ENCODE measurements at places on chromosomes 6 and 20. TPM values are rescaled to one million over a fixed set of nuclear protein-coding genes. Genes with fewer than 3 reads are reported as not detected.

The SIGLEC1 gene
- total RNA-seq: not detected

- no peak for DNase-seq
- no peaks in the 10 kb centered on the region for H3K27me3 ChIP-seq
- peak overlapping the region; percentile 95 for H3K27ac ChIP-seq
Measured at GRCh38 chr6:166960609-166960978, 4.2 kb upstream of the RNASET2 start.

- H3K36me3 ChIP-seq: no peaks in the 10 kb centered on the region
- DNase-seq: no peak
- no peak overlapping the region for H3K27ac ChIP-seq
- H3K4me3 ChIP-seq: no peak overlapping the region
- no peaks in the 10 kb centered on the region for H3K27me3 ChIP-seq
Measured at GRCh38 chr6:113607821-113608545, 249.2 kb upstream of the MARCKS start.

The SMIM13 gene
- 9.5 TPM for total RNA-seq

GRCh38 chr6:111661541-111662061 lies 55.9 kb upstream of the TRAF3IP2 start:
- no peak overlapping the region for H3K4me3 ChIP-seq
- peaks cover 29% of the 10 kb centered on the region for H3K36me3 ChIP-seq
- no peaks in the 10 kb centered on the region for H3K4me1 ChIP-seq
- peak overlapping the region; percentile 66 for H3K27ac ChIP-seq

The CCN2 gene
- total RNA-seq: not detected

- H3K27me3 ChIP-seq: peaks cover 44% of the 10 kb centered on the region
- peaks cover 6% of the 10 kb centered on the region for H3K4me1 ChIP-seq
- peak overlapping the region; percentile 69 for H3K4me3 ChIP-seq
- H3K27ac ChIP-seq: no peak overlapping the region
- DNase-seq: no peak
Measured at GRCh38 chr6:5084360-5084780, 771 bp upstream of the PPP1R3G start.

DNA sequence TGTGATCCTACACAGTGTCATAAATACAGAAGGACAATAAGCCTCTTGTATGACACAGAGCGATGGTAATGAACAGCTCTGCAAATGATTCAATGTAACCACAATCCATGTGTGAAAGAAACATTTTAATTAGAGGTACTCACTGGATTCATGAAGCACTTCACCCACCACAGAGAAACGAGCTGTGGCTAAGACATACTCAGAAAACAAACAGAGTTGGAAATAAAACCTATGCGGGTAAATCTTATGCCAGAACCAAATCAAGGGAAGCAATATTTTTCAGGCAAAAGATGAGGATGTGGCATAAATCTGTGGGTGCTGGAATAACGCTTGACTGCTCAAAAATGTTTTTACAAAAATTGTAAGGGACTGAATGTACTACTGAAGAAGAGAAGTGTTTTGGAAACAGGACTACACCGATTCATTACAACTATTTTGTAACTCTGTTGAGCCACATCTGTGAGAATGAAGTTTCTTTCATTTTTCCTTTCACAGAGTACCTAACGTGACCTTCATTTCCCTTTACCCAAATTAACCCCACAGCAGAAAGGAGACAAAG lies 112.1 kb downstream of the WDR27 start:
- H3K4me3 ChIP-seq: peak overlapping the region; percentile 12
- no peaks in the 10 kb centered on the region for H3K27me3 ChIP-seq
- DNase-seq: no peak
- H3K27ac ChIP-seq: peak overlapping the region; percentile 66

- no peak for DNase-seq
- no peaks in the 10 kb centered on the region for H3K27me3 ChIP-seq
- no peaks in the 10 kb centered on the region for H3K36me3 ChIP-seq
- H3K4me3 ChIP-seq: no peak overlapping the region
- no peak overlapping the region for H3K27ac ChIP-seq
- H3K4me1 ChIP-seq: no peaks in the 10 kb centered on the region
Measured at GRCh38 chr20:23296841-23297701, 53.5 kb upstream of the NXT1 start.

The OPN5 gene
- not detected for total RNA-seq

GRCh38 chr20:58308680-58309527 lies 611 bp upstream of the RAB22A start:
- H3K4me1 ChIP-seq: peaks cover 63% of the 10 kb centered on the region
- peak; percentile 69 for DNase-seq
- no peaks in the 10 kb centered on the region for H3K27me3 ChIP-seq
- peaks cover 43% of the 10 kb centered on the region for H3K36me3 ChIP-seq

The LRRN4 gene
- total RNA-seq: not detected

GRCh38 chr6:7201732-7202541 lies 94.2 kb downstream of the RREB1 start:
- no peak for DNase-seq
- peaks cover 15% of the 10 kb centered on the region for H3K4me1 ChIP-seq
- H3K36me3 ChIP-seq: peaks cover 27% of the 10 kb centered on the region
- H3K4me3 ChIP-seq: no peak overlapping the region

The ZNF341 gene
- 4.7 TPM for total RNA-seq

GRCh38 chr6:3433005-3433404 lies 23.8 kb downstream of the SLC22A23 start:
- no peak for DNase-seq
- H3K4me3 ChIP-seq: no peak overlapping the region
- no peak overlapping the region for H3K27ac ChIP-seq
- H3K27me3 ChIP-seq: peaks cover 8% of the 10 kb centered on the region
- H3K36me3 ChIP-seq: no peaks in the 10 kb centered on the region

The CD93 gene
- total RNA-seq: 0.73 TPM

- H3K4me1 ChIP-seq: peaks cover 13% of the 10 kb centered on the region
- no peak overlapping the region for H3K27ac ChIP-seq
- H3K27me3 ChIP-seq: peaks cover 39% of the 10 kb centered on the region
Measured at GRCh38 chr20:35603695-35604448, 11.8 kb upstream of the SPAG4 start.

The FRK gene
- 0.03 TPM for total RNA-seq

GRCh38 chr20:31827059-31827458 lies 7.9 kb downstream of the MYLK2 start:
- no peaks in the 10 kb centered on the region for H3K27me3 ChIP-seq
- H3K27ac ChIP-seq: no peak overlapping the region
- DNase-seq: no peak
- no peaks in the 10 kb centered on the region for H3K36me3 ChIP-seq

DNA sequence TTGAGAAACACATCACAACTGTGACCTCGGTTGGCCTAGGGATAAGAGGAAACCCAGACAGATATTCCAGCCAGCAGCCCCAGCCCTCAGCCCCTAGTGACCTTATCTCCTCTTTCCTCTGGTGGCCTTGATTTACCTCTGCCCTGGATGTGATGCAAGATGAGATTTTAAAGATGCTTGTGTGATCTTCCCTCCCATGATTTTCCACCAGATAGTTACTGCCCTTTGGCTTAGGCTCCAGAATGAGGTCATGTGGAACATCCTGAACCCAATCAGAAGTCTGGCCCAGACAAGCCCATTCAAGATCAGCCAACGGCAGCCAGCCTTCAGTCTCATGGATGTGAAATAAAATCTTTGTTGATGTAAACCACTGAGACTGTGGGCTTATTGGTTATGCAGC lies 104.0 kb downstream of the BANF2 start:
- no peaks in the 10 kb centered on the region for H3K36me3 ChIP-seq
- no peaks in the 10 kb centered on the region for H3K4me1 ChIP-seq
- DNase-seq: no peak
- H3K27me3 ChIP-seq: peaks cover 19% of the 10 kb centered on the region
- no peak overlapping the region for H3K4me3 ChIP-seq
- H3K27ac ChIP-seq: no peak overlapping the region

DNA sequence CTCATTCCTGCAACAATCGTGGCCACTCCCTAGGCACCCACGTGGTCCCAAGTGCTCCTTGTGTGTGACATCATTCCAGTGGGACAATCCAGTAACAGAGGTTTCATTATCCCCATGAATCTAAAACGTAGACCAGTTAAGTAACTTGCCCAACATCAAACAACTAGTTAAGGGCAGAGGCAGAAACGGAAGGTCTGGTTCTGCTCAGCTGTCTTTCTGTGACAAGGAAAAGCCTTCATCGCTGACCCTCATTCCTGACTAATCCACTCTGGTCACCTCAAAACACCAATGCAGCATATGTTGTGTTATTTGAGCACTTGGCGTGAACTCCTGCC lies 261.4 kb upstream of the JARID2 start:
- H3K27me3 ChIP-seq: peaks cover 12% of the 10 kb centered on the region
- H3K36me3 ChIP-seq: no peaks in the 10 kb centered on the region
- DNase-seq: no peak
- no peak overlapping the region for H3K4me3 ChIP-seq
- H3K4me1 ChIP-seq: no peaks in the 10 kb centered on the region
- no peak overlapping the region for H3K27ac ChIP-seq

GRCh38 chr6:168261234-168261633 lies 58.3 kb downstream of the DACT2 start:
- H3K36me3 ChIP-seq: no peaks in the 10 kb centered on the region
- no peak overlapping the region for H3K27ac ChIP-seq
- H3K27me3 ChIP-seq: no peaks in the 10 kb centered on the region
- no peak overlapping the region for H3K4me3 ChIP-seq

DNA sequence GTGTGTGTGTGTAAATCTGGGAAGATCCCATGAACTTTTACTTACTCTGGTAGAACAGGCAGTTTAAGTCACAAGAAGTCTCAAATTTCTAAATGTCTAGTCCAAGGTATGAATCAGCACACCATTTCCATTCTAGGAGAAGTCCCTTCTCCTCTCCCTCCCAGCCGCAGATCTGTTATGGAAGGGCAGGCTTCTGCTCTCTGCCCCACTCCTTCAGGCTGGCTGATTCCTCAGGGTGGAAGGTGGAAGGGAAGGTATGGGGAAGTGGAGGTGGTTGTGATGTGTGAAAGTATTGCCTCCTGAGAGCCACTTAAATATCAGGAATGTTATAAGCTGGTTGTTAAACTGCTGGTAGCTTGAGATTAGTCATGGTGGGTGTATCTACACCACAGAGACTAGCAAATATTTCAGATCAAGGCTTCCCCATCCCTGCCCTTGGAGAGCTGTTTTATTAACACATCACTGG lies 44.5 kb upstream of the LAMA4 start:
- no peak for DNase-seq
- no peak overlapping the region for H3K27ac ChIP-seq
- no peaks in the 10 kb centered on the region for H3K36me3 ChIP-seq
- no peaks in the 10 kb centered on the region for H3K4me1 ChIP-seq
- H3K4me3 ChIP-seq: no peak overlapping the region
- peaks cover 57% of the 10 kb centered on the region for H3K27me3 ChIP-seq

DNA sequence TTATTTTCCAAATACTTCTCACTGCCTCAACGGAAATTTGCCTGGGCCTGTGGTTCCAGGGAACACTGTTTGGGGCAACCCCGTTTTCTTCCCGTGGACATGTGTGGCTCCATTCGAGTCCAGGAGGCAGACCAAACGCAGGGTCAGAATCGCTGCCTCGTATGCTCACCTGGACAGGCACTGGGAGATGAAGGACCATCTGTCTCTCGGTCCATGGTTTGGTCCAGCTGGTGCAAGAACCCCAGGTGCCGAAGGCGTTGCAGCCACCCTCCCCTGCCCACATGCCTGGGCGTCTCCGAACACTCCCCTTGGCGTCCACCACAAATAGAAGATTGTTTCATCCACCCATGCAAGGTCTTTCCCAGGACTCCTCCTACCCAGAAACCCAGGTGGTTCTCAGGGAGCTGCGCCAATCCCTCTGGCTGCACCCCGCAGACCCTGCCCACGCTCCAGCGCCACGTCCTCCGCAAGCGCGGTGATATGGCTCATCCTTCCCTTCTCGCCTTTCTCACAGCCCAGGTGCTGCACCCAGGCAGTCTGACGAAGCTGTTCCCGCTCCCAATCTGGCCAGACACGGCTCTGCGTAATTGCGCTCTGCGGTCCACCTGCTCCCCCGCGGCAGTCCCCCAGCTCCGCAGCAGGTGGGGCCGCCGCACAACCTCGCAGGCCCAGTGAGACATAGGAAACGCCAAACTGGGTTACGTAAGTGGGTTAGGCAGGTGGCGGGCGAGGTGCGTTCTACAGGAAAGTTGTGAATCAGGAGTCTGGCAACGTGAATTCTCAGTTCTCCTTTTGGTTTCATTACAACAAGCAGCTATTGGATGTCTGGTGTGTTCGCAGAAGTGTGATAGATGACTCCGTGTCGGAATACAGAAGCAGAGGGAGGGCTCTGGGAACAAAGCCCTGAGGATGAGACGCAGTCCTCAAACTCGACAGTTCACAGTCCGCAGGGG lies 146.2 kb upstream of the ECI2 start:
- H3K4me1 ChIP-seq: peaks cover 5% of the 10 kb centered on the region
- no peak overlapping the region for H3K27ac ChIP-seq
- peak; percentile 22 for DNase-seq
- H3K4me3 ChIP-seq: no peak overlapping the region
- H3K27me3 ChIP-seq: peaks cover 26% of the 10 kb centered on the region

The ULBP1 gene
- total RNA-seq: 0.65 TPM

The SLC35A1 gene
- total RNA-seq: 12.6 TPM

- no peak overlapping the region for H3K27ac ChIP-seq
- H3K4me1 ChIP-seq: peaks cover 19% of the 10 kb centered on the region
- H3K27me3 ChIP-seq: peaks cover 8% of the 10 kb centered on the region
- H3K4me3 ChIP-seq: no peak overlapping the region
- DNase-seq: no peak
Measured at GRCh38 chr6:106377061-106377540, 16.6 kb downstream of the CRYBG1 start.

GRCh38 chr6:91155129-91155785 lies 568.4 kb upstream of the MAP3K7 start:
- H3K27me3 ChIP-seq: no peaks in the 10 kb centered on the region
- DNase-seq: no peak
- H3K36me3 ChIP-seq: no peaks in the 10 kb centered on the region
- no peak overlapping the region for H3K4me3 ChIP-seq
- H3K27ac ChIP-seq: no peak overlapping the region

DNA sequence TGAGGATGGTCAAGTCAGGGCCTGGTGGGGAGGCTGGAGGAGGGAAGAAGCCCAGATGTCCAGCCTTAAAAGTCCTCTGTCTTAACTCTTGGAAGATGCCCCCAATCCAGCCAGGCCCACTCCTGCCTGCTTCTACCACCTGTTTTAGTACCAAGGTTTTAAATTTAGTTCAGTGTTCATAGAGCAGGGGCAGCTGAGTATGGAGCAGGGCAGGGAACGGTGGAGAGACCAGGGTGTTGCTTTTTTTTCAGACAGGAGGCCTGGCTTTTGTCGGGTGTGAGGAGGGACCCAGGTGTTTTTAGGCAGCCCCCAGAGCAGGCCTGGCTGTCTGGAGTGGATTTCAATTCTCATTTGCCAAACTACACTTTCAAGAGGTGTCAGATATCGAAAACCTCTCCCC lies 278.8 kb downstream of the CDC5L start:
- no peak overlapping the region for H3K27ac ChIP-seq
- no peak for DNase-seq
- no peak overlapping the region for H3K4me3 ChIP-seq

- H3K4me3 ChIP-seq: no peak overlapping the region
- H3K4me1 ChIP-seq: peaks cover 58% of the 10 kb centered on the region
- H3K36me3 ChIP-seq: peaks cover 64% of the 10 kb centered on the region
- H3K27me3 ChIP-seq: no peaks in the 10 kb centered on the region
Measured at GRCh38 chr6:130520801-130521200, 155.0 kb downstream of the TMEM200A start.

Data from activated CD8-positive, alpha-beta T cell treated with anti-CD3 and anti-CD28 coated beads, Interleukin-2, amount 10 ng/mL, durations not matched to agents 7 days and 5 days (primary cell).